ENCODE measurements at places on chromosomes 7 and 10.
A peak's percentile ranks its signal among the peaks of the same experiment; 100 is the strongest.

- no peak for DNase-seq
Observed at GRCh38 chr7:48429117-48429516, 257.9 kb downstream of the ABCA13 start.

DNA sequence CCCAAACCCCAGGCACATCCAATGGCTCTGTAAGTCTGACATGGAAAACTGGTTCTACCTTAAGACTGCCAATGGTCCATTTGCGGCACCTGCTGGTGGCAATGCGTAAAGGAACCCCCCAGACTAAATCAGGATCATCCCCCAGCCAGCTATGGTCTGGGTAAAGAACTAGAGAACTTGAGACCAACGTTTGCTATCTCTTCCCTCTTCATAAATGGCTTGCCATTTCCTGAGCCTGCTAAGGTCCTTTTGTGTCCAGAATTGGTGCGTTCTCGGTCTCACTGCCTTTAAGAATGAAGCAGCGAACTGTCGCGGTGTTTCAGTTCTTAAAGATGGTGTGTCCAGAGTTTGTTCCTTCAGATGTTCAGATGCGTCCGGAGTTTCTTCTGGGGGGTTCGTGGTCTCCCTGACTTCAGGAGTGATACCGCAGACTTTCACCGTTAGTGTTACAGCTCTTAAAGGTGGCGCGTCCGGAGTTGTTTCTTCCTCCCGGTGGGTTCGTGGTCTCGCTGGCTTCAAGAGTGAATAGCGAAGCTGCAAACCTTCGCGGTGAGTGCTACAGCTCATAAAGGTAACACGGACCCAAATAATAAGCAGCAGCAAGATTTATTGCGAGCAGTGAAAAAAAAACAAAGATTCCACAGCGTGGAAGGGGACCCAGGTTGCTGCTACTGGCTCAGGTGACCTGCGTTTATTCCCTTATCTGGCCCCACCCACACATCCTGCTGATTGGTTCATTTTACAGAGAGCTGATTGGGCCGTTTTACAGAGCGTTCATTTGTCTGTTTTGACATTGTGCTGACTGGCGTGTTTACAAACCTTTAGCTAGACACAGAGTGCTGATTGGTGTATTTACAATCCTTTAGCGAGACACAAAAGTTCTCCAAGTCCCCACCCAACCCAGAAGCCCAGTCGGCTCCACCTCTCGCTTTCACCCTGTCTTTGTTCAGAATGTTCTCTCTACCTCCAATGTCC, 95.4 kb downstream of the ELMO1 start:
- DNase-seq: no peak

GRCh38 chr7:111987115-111987826, 218.9 kb downstream of the DOCK4 start:
- DNase-seq: no peak

DNA sequence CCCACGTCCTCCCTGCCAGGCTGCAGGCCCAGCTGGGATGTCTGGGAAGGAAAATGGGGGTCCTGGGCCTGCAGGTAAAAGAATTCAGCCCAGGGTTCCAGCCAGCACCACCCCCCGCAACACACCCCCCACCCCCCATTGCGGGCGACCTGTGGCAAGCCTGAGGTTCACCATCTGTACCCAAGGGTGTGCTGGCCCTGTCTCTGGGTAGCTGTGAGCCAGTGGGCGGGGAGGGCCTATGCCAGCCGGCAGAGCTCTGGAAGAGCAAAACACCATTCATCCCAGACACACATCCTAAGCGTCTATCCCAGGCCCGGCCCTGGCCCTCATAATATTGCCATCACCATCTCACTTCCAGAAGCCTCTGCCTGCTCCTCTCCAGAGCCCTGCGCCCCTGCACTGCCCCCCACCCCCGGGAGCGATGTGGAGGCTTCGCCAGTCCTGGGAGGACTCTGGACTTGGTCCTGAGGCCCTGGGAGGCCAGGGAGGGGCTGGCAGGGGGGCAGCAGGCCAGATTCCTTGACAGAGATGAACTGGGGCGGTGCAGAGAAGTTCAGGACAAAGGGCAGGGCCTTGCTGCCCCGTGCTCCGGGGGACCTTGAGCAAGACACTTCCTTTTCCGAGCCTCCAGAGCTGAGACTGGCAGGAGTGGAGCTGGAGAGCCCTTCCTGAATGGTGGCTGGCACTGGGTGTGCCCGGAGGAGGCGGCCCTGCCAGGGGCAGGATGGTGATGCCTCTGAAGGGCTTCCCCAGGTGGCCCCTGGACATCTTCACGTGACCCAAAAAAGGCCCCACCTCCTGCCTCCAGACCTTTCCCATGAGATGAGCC, 8.7 kb upstream of the TTYH3 start:
- peak; percentile 56 for DNase-seq

- peak; percentile 83 for DNase-seq
Observed at GRCh38 chr7:5429253-5429856, 5.7 kb upstream of the TNRC18 start.

GRCh38 chr7:88009651-88010050, 75.6 kb downstream of the ADAM22 start:
- DNase-seq: no peak

- DNase-seq: no peak
Observed at GRCh38 chr7:137521451-137521850, 177.9 kb upstream of the PTN start.
